Right ventricle myocardium superior (tissue), 1 donor: ENCODE measurements at places on chromosomes 11 and 22. TPM values are rescaled to one million over a fixed set of nuclear protein-coding genes. Genes with fewer than 3 reads are reported as not detected.
A peak's percentile ranks its signal among the peaks of the same experiment; 100 is the strongest.

Gene KDM4E
- not detected for total RNA-seq

GRCh38 chr11:133708547-133709051, 136.7 kb downstream of the SPATA19 start:
- DNase-seq = no peak

- DNase-seq = peak; percentile 70
These were observed 208.8 kb downstream of the TBC1D22A start for GRCh38 chr22:46971099-46971763.

GRCh38 chr11:8013833-8014232, 26.7 kb downstream of the EIF3F start:
- DNase-seq = no peak

Gene CARD18
- 0.81 TPM for total RNA-seq

DNA sequence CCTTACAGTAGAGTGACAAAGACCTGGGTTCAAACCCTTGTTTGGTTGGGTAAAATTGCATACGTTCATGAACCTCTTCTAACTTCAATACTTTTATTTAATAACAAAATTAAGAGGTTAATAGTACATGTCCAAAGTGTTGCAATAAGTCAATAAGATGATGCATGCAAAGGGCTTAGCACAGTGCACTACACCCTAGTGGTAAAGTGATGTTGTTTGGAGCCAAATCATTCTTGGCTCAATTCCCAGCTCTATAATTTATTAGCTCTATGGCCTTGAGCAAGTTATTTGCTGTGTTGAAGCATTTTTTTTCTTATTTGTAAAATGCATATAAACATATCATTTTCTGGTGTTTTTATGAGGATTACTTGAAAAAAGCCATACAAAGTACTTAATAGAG, 945.3 kb downstream of the LRRC4C start:
- DNase-seq = no peak
